Stimulated activated CD4-positive, alpha-beta T cell treated with anti-CD3 and anti-CD28 coated beads, Interleukin-12 subunit alpha, Interleukin-12 subunit beta, amount 100 ng/mL, for 48 hours (primary cell): ENCODE measurements at places on chromosomes 12 and 14.

GRCh38 chr14:77092676-77093075 is 5.4 kb upstream of the CIPC start:
- DNase-seq, result no peak

DNA sequence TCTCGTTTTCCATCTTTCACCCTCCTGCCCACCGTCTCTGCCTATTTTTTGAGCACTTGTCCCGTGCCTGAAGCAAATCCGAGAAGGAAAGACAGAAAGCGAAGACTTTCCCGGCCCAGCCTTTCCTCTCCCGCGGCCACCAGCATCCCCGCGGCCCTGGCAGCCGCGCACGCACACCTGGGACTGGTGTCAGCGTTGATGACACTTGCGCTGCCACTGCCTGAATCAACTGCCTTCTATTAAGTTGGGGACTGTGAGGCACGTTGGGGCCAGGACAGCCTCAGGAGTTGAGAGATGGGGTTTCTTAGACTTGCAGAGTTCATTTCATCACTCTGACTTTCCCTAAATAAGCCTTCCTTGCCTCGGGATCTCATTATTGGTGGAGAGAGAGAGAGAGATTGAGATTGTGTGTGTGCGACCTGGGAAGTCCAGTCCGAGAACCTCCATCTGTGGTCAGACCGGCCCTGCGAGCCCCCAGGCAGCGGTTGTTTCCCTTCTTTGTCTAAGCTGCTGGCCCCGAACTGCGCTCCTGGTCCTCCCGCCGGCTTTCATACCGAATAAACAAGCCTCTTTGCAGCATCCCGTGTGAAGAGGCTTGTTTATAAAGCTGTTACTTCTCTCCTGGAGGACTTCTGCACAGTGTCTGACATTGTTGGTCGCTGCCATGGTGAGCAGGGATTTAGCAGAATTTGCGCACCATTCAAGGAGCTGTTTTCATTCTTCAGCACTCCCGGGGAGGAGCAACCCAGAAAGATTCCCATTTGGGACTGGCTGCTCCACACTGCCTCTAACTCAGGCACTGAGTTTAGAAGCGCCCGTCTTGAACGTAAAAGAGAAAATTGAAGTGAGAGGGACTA is 1.5 kb downstream of the PDZRN4 start:
- DNase-seq, result peak; percentile 1

DNA sequence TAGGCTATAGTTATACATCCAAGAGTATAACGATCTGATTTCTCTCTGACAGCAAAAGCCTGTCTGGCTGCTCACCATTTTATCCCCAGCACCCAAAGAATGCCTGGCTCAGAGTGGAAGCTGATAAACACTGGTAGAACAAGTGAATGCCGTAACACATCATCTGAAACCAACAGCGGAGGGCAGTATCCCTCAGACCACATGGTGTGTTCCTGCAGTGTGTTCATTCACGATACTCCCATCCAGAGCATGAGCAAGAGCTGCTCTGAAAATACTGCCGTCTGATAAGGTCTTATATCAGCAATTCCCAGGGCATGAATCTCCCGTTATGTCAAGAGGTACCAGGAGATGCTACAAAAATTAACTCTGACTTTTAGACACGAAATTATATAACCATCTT is 95.9 kb downstream of the TTC7B start:
- no peak for DNase-seq

DNA sequence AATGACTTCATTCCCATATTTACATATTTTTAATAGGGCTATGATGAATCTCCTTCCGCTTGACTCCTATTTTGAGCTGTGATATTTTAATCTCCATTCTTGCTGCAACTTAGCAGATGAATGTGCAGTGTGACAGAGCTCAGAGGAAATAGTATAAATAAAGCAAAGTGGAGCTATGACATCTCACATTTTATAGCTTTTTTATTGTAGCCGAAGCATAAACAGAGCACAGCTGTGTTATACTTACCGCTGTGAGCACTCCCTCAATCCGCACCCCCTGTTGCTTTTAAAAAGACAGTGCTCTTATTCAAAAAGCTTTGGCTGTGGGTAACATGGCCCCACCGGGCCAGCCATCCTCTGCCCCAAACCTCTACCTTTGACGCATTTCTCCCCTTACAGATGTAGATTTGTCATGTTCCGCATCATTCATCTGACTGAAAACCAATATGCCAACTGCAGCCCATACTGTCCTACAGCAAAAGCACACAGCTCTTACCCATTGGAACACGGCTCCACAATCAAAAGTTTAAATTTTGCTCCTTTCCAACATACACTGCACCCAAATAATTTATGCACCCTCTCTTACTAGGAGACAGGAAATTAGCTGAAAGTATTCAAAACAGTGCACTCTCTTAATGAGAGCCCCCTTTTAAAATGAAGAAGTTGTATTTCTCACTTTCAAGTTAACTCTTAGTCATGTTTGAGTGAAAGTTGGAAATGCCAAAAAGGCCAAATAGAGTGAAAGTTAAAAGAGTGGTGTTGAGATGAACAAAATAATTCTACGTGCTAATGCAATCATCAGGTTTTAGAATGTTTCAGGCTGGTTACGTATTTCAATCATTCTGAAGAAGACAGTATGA is 429.3 kb upstream of the SOX5 start:
- DNase-seq, result no peak

GRCh38 chr14:94041551-94042346 is 15.6 kb downstream of the OTUB2 start:
- DNase-seq, result no peak

DNA sequence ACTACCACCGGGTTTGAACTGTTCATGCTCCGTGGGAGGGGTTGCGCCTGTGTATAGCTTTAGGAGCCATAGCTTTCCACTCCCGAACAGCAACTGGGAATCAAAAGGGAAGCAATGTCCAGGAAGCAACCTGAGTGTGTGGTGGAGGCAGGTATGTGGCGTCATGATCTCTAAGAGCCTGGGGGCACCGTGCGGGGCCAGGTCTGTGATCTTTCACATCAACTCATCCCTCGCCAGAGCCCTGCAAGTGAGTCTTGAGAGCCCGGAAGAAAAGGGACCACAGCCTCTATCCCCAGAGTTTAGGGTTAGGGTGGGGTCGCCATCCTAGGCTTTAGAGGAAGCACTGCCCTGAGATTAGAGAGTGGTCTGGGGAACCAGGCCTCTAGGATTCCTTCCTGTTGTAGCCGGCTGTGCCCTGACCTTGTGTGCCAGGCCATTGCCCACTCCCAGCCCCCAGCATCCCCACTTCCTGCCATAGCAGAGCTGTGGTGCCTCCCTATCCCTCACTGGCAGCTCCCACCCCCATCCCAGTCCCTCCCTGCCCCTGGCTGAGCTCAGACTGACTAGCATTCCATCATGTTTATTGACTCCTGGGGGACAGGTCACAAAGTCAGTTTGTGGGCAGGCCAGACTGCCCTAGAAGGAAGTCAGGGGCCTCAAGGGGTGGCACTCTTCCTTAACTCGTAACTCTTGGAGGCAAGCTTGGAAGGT is 745 bp upstream of the ADCY4 start:
- DNase-seq, result no peak

- no peak for DNase-seq
Observed at GRCh38 chr14:79275292-79275655, 936.0 kb downstream of the DIO2 start.

- DNase-seq, result no peak
Observed at GRCh38 chr12:25186038-25186787, 8.7 kb downstream of the DNAI7 start.

- no peak for DNase-seq
Observed at GRCh38 chr14:76644855-76645518, 116.3 kb upstream of the VASH1 start.

DNA sequence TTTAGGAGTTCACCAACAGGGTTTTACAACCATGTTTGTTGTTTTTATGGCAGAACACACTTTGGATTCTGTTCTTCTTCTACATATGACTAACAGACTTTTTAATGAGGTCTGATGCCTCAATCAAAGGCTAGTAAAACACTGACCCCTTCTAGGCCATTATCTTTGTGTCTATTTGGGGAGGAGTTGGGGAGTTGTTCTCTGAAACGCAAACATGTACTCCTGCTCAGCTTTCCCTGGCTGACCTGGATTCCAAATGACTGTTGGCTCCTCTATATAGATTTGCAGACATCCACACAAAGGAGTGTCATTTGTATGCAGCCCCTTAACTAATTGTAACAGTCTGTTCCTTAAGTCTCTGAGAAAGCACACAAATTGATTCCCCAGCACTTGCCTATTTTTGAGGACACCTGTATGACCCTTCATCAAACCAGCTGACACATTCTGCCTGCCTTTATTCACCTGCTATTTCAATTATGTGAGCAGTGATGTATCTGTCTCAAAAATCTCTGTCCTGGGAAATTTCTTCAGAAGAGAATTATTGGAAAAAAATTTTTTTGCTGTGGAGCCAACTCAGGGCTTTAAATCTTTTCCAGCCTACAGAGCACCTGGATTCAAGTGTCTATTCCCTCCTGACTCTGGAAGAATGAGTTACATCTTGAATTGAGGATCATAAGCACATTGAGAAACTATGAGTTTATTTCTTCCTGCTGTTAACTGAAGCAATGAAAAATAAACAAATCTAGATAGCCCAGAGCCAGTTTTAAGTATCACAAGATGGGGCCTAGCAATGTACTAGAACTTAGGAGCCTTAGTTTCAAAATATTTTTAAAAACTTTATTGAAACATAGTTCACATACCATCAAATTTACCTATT is 417.2 kb downstream of the RAD51B start:
- DNase-seq, result no peak

DNA sequence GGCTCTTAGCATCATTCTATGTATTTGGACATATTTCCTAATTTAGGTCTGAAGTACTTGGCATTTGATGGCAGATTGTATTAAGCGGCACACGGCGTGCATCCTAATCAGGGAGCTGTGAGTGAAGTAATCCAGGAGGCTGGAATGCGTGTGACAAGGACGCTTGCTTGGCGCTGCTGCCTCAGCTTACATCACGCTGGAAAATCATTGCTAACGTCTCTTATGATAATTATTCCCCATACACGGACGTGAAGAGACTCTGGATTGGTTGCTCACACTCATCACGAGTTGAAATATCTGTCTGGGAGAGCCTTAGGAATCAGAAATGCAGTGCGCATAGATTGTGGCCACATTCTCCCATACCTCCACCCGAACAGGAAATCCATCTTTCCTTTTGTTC is 85.3 kb downstream of the FBXW8 start:
- no peak for DNase-seq

- no peak for DNase-seq
Observed at GRCh38 chr14:58107041-58107440, 45.0 kb downstream of the ARMH4 start.

DNA sequence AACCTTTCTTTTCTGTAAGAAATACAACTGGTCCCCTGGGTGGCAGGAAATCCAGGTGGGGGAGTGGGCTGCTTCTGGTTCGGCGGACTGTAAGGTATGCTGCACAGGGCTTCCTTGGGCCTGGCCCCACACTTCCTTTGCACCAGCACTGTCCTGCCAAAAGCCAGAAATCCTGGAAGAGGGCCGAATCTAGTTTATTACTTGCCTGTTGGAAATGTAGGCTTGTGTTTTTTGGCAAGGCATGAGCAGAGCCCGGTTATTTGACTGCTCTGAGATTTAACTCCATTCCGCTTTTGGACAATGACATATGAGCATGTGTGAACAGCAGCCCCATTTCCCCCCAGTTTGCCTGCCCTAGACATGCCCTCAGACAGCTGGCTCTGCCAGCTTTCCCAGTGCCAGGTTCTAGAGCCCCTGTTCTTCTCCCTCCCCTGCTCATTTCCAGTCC is 86.6 kb downstream of the BORCS5 start:
- DNase-seq, result no peak

DNA sequence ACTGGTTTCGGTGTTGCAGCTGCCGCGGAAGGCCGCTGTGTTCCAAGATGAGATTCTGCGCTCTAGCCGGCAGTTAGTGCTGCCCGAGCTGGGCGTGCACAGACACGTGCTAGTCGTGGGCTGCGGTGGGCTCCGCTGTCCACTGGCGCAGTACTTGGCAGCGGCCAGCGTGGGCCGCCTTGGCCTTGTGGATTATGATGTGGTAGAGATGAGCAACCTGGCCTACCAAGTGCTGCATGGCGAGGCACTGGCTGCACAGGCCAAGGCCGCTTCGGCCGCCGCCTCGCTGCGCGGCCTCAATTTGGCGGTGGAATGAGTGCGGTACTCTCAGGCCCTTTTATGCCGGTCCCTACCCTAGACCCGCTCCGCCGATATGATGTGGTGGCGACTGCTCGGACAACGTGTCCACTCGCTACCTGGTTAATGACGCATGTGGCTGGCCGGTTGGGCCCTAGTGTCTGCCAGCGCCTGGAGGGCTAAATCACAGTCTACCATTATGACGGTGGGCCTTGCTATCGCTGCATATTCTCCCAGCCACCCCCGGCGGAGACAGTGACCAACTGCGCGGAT is 102.2 kb downstream of the SNAPC1 start:
- DNase-seq, result no peak

DNA sequence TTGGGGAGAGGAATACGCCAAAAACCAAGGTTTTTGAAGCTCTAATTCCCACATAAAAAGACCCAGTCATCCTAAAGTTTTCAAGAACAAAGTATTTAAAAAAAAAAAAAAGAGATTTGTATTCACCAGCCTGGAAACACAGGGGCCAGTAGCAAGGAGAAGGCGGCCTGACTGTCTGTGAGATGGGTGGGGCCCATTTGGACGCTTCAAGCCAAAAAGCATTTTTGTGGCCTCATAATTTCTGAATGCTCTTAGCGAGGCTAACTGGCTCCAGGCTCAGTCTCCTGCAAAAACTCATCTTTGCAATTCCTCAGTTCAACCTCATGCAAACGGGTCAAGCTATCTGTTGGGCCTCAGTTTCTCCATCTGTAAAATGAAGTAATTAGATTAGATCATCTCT is 514.1 kb downstream of the MED13L start:
- no peak for DNase-seq

DNA sequence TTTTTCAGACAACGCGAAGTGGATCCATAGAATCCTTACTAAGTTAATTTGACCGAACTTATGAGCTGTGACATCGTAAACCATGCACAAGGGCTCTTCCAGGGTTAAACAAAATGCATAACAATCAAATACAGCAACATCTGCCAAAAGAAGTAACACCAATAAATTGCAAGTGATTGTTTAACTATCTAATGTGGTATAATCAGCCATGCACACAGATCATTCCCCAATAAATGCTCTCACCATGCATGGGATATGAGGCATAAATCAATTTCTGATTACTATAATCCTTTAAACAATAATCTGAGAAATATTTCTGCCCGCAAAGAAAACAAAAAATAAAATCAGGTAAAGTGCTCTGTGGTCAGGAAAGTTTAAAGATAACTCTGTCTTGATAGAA is 7.7 kb upstream of the PLEKHG7 start:
- DNase-seq, result no peak
